ENCODE measurements at places on chromosomes 7 and 10.
A peak's percentile ranks its signal among the peaks of the same experiment; 100 is the strongest.

GRCh38 chr10:97096261-97097083 is 89.3 kb downstream of the SLIT1 start:
- no peak for DNase-seq

- no peak for DNase-seq
These were observed 33.3 kb downstream of the OR13A1 start for GRCh38 chr10:45282061-45282460.

- no peak for DNase-seq
These were observed 328.2 kb downstream of the TNS3 start for GRCh38 chr7:47253650-47254080.

DNA sequence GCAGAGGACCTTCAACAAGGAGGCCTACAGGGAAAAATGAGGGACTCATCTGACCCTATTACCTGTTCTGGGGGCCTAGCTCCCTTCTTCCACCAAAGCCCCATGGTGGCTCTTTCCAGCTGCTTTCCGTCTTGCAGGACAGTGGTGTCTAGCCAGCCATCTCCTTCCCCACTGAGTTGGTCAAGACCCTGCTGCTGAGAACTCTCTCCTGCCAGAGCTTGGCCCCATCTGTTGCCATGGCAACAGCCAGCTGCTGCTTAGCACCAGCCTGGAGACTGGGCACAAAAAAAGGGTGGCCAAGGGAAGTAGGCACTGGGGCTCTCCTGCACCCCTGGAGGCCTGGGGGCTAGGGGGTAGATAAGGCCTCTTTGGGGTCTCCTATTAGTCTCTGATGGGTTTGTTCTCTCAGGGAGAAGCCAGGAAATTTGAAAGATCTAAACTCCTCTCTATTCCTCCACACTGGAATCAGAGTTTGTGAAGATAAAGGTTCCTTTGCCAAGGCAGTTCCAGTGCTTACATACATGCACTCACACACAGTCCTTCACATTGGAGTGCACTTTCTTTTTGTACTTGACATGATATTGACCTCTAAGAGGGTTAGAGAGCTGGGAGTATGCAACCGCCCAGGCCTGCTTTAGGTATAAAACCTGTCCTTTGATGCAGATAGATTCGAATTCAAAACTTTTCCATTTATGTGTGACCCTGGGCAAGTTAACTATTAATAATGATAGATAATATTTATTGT is 15.8 kb downstream of the TSPAN33 start:
- DNase-seq: peak; percentile 23

GRCh38 chr10:95246582-95247051 is 44.2 kb downstream of the PDLIM1 start:
- no peak for DNase-seq

DNA sequence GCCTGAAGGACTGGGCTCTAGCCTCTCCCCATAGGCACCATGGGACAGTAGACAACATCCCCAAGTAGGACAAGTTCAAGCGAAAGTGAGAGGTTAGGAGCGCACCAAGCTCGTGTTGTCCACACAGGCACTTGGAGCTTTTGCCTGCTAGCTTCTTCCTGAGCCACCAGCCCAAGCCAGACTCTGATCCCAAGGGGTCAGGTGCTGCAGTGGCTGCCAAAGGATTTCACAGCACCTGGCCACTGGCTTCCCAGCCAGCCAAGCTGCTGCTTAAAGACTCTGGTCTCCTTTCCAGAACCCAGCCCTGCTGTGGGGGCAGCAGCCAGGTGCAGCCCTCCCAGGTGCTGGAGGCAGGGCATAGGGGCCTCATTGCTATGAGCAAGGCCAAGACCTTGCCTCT is 33.0 kb upstream of the UNC5B start:
- DNase-seq: no peak

GRCh38 chr7:158167373-158167772 is 420.2 kb downstream of the PTPRN2 start:
- DNase-seq: no peak

GRCh38 chr10:4790045-4790444 is 36.0 kb upstream of the AKR1E2 start:
- DNase-seq: no peak

DNA sequence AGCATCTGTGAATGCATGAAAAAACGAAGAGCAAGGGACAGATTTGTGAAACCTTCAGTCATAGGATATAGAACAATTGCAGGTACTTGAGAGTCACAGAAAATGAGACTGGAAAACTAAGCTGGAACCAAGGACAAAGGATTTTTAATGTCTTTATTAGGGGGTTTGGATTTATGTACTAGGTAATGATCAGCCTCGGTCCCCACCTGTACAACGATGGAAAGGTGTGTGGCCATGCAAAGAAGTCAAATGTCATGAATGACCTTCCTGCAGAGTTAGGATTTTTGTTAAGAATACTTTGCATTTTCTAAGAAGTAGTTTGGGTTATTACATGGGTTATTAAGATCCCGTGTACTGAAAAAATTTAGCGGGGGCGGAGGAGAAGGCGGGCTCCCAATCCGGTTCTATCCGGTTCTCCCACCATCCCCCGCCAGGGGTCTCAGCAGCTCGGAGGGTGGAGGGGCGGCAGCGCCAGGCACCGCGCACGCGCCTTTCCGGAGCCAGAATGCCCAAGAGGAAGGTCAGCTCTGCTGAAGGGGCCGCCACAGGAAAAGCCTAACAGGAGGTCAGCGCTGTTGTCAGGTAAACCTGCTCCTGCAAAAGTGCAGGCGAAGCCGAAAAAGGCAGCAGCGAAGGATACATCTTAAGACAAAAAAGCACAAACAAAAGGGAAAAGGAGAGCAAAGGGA is 327.5 kb upstream of the PLXDC2 start:
- DNase-seq: peak; percentile 23

- DNase-seq: no peak
These were observed 300.5 kb downstream of the KLF6 start for GRCh38 chr10:3484306-3485056.

- no peak for DNase-seq
These were observed 32.4 kb upstream of the KMT2E start for GRCh38 chr7:104981672-104982037.

GRCh38 chr7:95560674-95561073 is 35.6 kb downstream of the PDK4 start:
- no peak for DNase-seq
